ENCODE measurements at places on chromosomes 7 and 10. TPM values are rescaled to one million over a fixed set of nuclear protein-coding genes. Genes with fewer than 3 reads are reported as not detected.

Gene GARS1
- 405 TPM for total RNA-seq

Gene PNLIP
- total RNA-seq: not detected

Gene TRIM74
- total RNA-seq: not detected

Gene LIPN
- total RNA-seq: not detected

Gene KCP
- total RNA-seq: not detected

Gene ZP3
- 0.97 TPM for total RNA-seq

Gene ZNF786
- 3.0 TPM for total RNA-seq

Gene LGI1
- 0.08 TPM for total RNA-seq

Gene SRGN
- 3.9 TPM for total RNA-seq

Gene TMUB1
- total RNA-seq: 37.3 TPM

Gene COL1A2
- 0.46 TPM for total RNA-seq

Gene ELMO1
- 55.0 TPM for total RNA-seq

Gene HABP2
- not detected for total RNA-seq

Gene TRAPPC14
- total RNA-seq: 7.7 TPM

Gene MLXIPL
- not detected for total RNA-seq

Gene WDR86
- not detected for total RNA-seq

Gene MYOF
- 30.2 TPM for total RNA-seq

Gene AKR1D1
- not detected for total RNA-seq

Gene CCDC172
- 0.06 TPM for total RNA-seq

Gene PRPS1L1
- total RNA-seq: not detected

Gene ACTA2
- total RNA-seq: 14.9 TPM

Gene MCM10
- total RNA-seq: 15.1 TPM

Gene C7orf57
- 0.06 TPM for total RNA-seq

Gene PRKCQ
- 6.3 TPM for total RNA-seq

Gene PNLIPRP3
- not detected for total RNA-seq

Gene MINDY4
- total RNA-seq: 7.5 TPM

Gene LARP4B
- total RNA-seq: 13.6 TPM

Gene VSTM4
- 0.29 TPM for total RNA-seq

Gene CFAP43
- 0.27 TPM for total RNA-seq

Gene ASB13
- 9.1 TPM for total RNA-seq

Gene GIMAP8
- not detected for total RNA-seq

Gene ASB10
- not detected for total RNA-seq

Gene GRM8
- total RNA-seq: 2.9 TPM

Gene PAPOLB
- 0.02 TPM for total RNA-seq

Gene BLNK
- total RNA-seq: 0.10 TPM

Gene SUN3
- 1.1 TPM for total RNA-seq

Measured in H4 (cell line).